ENCODE measurements at places on chromosomes 3 and 15. TPM values are rescaled to one million over a fixed set of nuclear protein-coding genes. Genes with fewer than 3 reads are reported as not detected.
A peak's percentile ranks its signal among the peaks of the same experiment; 100 is the strongest.

Gene CHRM5
- total RNA-seq = not detected

- DNase-seq = no peak
Measured at GRCh38 chr3:141384575-141384974, 16.3 kb downstream of the ZBTB38 start.

DNA sequence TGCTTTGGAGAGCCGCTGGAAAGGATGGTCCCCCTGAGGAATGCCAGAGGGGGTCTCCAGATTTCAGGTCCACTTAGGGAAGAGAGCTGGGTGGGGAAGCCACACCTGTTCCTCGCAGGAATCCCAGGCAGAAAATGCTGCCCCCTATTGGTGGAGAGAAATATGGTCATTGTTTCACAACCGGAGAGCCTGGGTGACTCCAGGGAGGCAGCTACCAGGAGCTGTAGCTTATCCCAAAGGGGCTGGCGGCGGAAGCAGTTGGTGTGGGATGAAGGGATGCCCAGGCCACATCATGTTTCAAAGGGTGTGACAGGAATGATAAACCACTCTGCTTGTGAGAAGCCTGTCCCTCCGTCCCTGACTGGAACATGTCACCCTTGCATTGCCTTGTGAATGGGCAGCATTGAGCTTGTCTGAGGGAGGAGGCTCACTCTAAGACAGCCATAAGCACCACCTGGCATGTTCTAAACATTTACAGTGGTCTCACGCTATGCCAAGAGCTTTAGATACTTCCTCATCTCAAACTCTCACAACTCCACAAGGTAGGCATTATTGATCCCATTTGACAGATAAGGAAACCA lies 34.5 kb downstream of the POMGNT2 start:
- no peak for DNase-seq

DNA sequence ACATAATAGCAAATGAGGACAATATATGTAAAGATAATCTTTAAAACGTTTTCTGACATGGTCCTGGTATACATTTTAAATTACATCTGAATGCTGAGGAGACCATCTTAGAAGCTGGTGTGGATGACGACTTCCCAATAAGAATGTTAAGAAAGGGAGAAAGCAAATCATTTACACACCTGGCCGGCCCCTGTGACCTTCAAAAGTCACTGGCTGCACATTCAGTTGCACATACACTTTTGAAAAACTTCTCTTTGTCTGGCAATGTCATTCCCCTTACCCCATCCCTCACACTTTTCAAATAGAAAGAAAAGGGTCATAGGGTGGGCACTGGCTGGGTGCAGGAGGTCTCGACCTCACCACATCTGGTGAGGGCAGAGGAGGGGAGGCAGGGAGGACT lies 391.0 kb downstream of the MECOM start:
- no peak for DNase-seq

Gene CSPG4
- total RNA-seq = 3.0 TPM

Gene LTK
- 0.24 TPM for total RNA-seq

DNA sequence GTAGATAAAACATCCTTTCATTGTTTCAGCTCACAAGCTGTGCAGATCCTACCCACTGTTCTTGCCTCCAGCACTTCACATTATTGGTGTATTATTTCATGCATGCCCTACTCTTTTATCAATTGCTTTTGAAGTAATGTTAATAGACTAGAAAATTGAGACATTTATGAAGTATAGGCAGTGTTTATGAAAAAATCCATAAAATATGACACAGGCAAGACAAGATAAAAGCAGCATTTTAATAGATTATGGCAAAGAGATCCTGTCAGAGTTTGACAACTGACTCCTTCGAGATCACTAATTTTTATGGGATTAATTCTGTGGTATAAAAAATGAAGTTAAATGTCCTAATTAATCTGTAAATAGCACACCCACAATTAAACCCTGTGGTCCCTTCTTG lies 217.2 kb upstream of the NANOGP8 start:
- no peak for DNase-seq

Gene CTXN2
- total RNA-seq = not detected

DNA sequence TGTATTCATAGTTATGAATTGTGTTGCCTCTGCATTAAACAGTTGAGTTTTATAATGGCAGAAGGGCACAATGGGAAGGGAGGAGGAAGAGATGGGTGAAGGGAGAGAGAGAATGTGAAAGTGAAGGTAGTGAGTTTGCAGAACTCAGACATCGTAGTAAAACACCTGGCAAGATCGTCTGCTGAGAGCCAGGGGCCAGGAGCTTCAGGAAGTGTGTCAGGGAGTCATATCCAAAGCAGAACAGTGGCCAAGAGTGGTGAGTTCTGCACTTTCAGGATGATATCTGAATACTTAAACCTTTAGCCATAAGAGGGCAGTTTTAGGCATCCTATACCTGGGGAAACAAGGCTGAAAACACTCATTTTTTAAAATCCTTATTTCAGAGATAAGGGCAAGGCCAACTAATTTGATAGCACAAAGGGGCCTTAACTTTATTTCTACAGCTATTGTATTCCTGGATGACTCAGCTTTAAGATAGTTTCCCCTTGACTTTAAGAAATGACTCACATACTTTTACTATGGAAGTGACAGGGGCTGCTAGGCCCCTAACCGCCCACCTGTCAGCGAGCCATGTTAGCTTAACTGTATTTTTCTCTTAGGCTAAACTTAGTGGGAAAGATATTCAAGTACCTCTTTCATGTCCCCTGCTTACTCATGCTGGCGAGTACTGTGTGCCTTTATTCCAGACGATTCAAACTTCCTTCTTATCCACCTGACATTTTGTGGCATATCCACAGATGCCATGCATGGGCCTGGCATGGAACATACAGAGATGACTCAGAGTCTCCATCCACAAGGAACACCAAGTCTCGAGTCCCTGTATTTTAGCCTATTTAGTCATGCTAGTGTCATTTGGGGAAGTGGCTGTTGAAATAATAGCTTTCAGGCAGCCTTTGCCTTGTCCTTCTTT lies 53.9 kb downstream of the RLBP1 start:
- DNase-seq = peak; percentile 67
